ENCODE measurements at places on chromosomes 12 and 14.

DNA sequence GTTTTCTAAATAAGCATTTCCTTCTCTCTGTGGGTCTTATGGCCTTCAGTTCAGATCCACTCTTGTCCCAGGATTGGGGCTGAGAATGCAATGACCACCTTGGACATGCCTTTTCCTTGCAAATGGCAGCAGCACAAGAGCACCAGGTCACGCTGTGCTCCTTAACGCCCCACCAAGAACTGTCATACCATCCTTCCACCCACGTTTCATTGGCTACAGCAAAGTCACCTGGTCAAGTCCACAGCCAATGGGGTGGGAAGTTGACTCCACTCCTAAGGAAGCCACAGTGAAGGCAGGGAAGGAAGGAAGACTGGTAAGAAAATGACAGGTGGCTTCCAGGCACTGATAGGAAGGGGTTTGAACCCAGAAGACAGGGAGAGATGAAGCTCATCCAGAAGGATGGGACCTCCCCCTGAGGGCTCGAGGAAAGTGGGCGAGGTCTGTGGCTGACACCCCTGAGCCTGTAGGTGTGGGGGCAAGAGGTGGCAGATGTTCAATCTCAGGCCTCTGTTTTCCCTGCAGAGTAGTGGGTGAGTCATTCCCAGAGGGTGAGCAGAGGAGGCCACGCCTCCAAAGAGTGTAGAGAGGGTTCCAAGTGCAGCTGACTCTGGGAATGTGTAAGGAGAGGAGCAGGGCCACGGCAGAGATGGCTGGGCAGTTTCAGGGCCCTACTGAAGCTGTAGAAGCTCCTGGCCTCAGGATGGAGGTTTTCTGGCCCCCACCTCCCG is 113.5 kb upstream of the VRK1 start:
- no peak for DNase-seq

DNA sequence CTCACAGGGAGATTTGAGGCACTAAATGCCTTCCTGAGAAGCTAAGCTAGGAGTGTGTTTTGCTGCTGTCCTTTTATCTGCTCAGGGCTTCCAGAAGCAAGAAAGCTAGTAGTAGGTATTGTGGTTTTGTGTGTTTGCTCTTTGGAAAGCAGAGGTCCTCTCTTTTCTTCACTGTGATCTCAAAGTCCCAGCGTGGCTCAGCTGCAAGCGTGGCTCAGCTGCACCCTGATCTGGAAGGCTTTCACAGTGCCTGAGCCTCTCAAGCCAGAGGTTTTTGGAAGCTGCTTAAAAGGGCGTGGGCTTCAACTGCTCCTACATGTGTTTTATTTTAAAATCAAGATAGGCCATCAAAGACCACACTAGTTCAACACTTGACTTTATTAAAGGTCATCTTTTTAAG is 337.4 kb upstream of the RGS6 start:
- no peak for DNase-seq

DNA sequence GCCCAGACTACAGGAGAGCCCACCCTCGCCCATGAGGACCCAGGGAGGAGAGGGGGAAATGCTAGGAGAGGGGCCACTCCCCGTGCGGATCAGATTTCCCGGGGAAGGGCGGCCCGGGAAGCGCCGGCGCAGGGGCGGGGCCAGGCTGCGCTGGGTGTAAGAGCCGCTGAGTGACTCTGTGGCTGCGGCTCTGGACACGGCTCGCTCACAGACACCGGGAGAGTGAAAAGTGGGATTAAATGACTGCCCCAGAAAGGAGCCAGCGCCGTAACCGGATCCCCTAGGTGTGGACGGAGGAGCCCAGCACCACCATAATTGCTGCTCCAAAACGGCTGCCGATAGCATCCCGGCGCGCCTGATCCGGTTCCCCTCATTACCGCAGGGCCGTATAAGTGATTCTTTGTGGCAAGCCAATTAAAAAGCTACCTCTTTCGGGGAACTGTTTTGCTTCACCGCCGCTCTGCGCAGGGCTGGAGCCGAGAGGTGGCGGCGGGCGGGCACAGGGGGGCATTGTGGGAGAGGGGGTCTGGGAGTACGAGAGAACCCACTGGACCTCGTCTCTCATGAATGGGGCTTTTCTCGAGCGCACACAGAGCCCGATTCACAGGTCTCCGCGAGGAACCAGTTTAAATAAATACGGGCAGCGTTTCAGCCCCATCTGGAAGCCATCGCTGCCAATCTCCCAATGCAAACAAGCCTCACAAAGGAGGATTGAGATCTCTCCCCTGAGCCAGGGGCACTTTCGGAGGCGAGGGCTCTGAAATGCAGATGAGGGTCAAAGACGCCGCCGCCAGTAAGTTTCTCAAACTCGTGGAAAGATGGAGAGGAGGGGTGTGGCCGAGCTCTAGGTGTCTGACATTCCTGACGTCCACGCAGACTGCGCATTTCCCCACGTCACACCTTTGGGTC is 2.5 kb downstream of the COL2A1 start:
- no peak for DNase-seq

DNA sequence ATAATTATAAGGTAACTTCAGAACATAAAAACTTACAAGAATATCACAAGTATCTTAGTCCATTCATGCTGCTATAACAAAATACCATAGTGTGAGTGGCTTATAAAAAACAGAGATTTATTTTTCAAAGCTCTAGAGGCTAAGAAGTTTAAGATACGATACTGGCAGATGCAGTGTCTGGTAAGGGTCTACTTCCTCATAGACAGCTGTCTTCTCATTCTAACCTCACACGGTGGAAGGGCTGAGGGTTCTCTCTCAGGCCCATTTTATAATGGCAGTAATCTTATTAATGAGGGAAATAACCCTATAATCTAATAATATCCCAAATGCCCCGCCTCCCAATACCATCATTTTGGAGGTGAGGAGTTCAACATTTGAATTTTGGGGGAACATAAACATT is 23.7 kb upstream of the OSBPL8 start:
- no peak for DNase-seq

- DNase-seq, result no peak
These were observed 26.8 kb downstream of the DGLUCY start for GRCh38 chr14:91140672-91141071.

GRCh38 chr12:124422570-124423523 is 128.0 kb downstream of the RFLNA start:
- DNase-seq, result no peak

GRCh38 chr14:60064491-60065072 is 27.1 kb upstream of the PCNX4 start:
- DNase-seq, result no peak

DNA sequence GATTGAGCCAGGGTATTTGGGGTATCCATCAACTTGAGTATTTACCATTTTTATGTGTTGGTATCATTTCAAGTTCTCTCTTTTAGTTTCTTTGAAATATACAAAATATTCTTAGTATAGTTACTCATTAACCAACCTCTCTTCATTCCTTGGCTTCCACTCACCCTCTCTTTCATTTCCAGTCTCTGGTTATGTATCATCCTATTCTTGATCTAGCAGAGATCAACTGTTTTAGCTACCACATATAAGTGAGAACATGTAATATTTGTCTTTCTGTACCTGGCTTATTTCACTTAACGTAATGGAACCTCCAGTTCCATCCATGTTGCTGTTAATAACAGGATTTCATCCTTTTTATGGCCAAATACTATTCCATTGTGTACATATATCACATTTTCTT is 86.9 kb downstream of the DACT1 start:
- DNase-seq, result no peak

DNA sequence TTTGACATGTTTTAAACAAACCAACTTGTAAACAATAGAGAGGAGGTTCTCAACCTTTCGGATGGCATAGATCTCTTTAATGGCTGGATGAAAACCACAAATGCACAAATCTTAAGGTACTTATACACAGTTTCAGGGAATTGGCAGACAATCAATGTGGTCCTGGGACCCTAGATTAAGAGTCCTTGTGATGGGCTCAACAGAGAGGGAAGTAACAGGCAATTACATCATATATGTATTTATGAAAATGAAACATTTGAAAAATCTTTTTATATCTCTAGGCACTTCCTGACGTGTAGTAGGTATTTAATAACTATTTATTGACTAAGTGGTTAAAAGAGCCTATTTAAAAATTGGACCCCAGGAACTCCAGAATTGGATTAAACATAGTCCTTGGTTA is 897 bp downstream of the ACTR10 start:
- no peak for DNase-seq

- DNase-seq, result no peak
These were observed 10.8 kb downstream of the PITPNM2 start for GRCh38 chr12:123139926-123140675.

DNA sequence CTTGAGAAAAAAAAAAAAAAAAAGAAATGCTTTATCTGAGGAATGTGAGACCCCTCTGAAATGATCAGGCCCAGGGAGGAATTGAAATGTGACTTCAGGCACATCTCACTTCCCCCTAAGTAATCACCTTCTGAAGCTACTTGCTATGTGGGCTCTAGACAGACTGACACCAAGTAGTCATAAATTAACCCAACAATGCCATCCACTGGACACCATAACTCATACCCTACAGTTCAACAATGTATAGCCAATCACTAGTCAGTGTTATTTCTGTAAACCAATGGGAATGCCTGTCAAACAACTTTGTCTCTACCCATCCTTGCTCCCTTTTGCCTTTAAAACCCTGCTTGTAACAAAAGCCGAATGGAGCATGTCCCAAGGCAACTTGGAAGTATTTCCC is 182.7 kb upstream of the TMPO start:
- DNase-seq, result no peak

- no peak for DNase-seq
These were observed 2.8 kb downstream of the LRRC74A start for GRCh38 chr14:76829013-76829365.

DNA sequence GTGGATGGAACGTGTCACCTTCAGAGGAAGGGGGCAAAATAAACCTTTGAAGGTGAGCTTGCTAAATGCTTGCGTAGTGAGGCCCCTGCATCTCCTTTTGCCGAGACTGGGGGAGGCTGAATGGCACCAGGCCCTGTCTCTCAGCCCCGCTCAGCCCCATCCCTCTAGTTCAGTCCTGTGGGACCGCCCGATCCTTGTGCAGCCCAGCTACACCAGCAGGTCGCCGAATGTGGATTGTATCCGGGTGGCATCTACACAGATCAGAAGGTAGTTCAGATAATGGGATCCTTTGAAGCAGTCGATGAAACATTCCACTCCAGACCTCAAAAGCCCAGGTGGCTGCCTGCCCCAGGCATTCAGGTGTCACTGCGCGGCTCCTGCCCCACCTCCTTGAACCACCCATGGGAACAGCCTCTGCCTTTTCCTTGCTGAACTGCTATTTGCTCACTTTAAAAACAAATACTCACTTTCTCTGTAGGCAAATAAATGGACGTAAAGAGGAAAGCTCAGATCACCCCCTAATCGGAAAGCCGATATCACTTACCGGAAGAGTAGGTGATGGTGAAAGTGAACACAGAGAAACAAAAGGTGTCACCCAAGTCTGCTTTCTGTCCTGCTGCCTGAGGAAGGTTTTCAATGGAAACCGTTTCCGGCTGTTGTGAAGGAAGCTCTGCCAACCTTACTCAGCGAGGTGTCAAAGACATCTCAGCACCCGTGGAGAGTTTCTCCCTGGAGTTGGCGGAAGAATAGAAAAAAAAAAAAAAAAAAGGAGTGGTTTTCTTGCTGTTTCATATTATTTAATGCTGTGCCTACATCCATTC is 100.3 kb upstream of the NCOR2 start:
- no peak for DNase-seq

GRCh38 chr12:5977556-5977955 is 32.5 kb upstream of the ANO2 start:
- no peak for DNase-seq

DNA sequence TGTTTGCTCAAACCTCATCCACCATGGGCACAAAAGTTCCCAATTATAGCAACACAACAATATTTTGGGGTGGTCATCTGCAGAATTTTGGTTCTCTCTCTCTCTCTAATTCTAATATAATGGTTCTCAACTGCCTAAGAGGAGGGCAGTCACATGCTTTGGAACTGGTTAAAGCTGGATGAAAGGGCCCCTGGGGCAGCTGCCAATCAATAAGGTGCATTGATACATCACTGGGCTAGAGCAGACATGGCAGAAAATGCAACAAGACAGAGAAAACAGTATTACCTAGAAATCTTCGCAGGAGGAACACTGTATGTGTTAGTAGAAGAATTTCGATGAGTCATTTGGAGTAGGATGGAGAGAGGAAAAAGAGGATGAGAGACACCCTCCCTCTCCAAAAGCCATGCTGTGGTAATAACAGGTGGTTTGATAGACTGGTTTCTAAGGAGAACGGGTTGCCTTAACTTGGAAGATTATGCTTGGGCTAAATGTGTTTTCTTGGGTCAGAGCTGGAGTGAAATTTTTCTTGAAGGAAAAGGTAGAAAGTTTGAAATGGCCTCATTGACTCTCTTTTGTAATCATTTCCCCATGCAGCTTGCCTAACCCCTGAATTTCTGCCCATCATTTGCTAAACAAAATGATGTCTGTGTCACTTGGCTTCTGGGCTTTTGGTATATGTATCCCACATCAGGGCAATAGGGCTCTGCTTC is 67.1 kb upstream of the HIF1A start:
- DNase-seq, result no peak

GRCh38 chr12:57890191-57891115 is 43.9 kb upstream of the CTDSP2 start:
- no peak for DNase-seq

- no peak for DNase-seq
These were observed 24.2 kb upstream of the YAF2 start for GRCh38 chr12:42262271-42262670.

- peak; percentile 9 for DNase-seq
These were observed 24.9 kb downstream of the SLC6A12 start for GRCh38 chr12:188910-189621.

GRCh38 chr14:65079768-65080167 is 22.5 kb downstream of the MAX start:
- DNase-seq, result no peak

GRCh38 chr14:66541627-66542026 is 33.7 kb downstream of the GPHN start:
- no peak for DNase-seq
